ENCODE measurements at places on chromosomes 12 and 14.
A peak's percentile ranks its signal among the peaks of the same experiment; 100 is the strongest.

- no peak for DNase-seq
Measured at GRCh38 chr12:68162374-68162773, 2.8 kb upstream of the IFNG start.

DNA sequence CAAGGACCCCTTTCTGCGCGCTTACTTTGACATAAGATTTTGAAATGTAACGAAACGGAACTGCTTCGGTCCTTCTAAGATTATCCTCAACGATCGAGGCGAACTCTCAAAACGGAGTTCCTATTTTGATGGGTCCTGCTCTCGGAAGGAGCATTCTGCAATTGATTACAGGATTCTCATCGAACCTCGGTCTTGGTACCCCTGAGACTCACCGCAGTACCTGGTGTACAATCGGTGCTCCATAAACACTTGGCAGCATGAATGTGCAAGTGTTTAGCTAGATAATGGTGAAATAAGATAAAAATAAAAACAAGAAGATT, 530 bp upstream of the NEMF start:
- no peak for DNase-seq

DNA sequence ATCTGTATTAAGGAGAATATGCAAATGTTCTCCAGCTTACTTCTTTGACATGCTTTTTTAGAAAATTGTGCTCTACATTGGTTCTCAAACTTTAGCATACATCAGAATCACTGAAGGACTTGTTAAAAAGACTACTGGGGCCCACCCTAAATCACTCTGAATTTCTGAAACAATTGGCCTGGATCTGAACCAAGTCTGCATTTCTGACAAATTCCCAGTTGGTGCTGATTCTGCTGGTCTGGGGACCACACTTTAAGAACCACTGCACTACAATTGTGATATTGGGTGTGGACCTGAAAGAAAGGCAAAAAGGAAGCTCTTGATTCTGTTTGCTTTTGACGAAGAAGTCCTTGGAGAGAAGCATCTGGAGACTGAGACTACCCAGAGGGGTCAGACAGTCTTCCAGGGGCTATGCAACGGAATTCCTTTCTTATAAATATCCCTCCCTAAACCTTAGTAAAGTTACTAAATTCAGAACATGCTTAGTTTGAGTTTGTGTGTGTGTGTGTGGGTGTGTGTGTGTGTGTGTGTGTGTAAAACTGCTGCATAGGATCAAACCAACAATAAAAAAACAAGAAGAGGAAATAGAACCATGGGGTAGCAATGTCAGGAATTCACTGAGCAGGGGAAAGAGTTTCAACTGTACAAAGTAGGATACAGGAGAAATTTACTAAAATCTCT, 36.8 kb downstream of the EAPP start:
- no peak for DNase-seq

DNA sequence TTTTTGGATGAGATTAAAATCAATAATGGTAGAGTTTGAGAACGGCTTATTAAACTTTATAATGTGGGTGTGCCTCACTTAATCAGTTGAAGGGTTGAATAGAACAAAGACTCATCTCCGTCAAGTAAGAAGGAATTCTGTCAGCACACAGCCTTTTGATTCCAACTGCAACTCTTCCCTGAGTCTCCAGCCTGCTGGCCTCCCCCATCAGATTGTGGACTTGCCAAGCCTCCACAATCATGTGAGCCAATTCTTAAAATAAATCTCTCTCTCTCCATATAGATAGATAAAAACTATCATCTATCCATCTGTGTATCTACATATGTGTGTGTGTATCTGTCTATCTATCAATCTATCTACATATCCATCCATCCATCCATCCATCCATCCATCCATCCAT, 127.4 kb upstream of the BTG1 start:
- no peak for DNase-seq

DNA sequence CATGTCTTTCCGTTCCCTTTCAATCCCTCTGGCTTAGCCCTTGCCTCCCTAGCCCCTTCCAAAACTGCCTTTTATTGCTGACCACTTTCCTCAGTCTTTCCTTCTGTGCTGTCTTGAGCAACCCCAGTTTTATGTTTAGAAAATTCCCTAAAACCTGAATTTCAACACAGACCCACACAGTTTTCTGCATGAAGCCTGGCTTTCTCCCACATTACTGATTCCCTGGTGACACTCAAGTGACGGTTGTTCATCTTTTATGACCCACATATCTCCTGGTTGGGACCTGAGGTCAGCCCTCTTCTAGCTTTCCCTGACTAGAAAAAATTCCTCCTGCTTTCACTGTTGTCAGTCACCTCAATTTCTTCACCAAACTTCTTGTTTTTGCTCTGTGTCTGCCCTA, 21.0 kb downstream of the FGD4 start:
- no peak for DNase-seq

GRCh38 chr14:100618318-100618693, 31.1 kb upstream of the BEGAIN start:
- DNase-seq, result no peak

- no peak for DNase-seq
Measured at GRCh38 chr14:34175574-34175973, 224.7 kb upstream of the EGLN3 start.

DNA sequence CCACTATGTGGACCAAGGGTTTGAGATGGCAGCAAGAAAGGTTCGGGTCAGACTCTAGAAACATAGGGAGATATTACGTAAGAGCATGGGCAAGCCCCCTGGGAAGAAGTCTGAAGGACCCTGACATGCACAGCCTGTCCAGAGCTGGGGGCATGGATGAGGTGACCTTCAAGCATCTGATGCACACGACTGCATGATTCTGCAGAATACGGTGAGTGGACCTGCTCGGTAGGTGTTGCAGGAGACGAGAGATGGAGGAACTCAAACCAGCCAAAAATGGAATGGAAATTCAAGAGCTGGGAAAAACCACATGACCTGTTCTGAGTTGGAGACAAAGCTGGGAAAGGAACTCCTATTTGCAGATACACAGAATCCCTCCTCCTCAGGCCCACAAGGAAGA, 43.6 kb downstream of the ANO2 start:
- no peak for DNase-seq

DNA sequence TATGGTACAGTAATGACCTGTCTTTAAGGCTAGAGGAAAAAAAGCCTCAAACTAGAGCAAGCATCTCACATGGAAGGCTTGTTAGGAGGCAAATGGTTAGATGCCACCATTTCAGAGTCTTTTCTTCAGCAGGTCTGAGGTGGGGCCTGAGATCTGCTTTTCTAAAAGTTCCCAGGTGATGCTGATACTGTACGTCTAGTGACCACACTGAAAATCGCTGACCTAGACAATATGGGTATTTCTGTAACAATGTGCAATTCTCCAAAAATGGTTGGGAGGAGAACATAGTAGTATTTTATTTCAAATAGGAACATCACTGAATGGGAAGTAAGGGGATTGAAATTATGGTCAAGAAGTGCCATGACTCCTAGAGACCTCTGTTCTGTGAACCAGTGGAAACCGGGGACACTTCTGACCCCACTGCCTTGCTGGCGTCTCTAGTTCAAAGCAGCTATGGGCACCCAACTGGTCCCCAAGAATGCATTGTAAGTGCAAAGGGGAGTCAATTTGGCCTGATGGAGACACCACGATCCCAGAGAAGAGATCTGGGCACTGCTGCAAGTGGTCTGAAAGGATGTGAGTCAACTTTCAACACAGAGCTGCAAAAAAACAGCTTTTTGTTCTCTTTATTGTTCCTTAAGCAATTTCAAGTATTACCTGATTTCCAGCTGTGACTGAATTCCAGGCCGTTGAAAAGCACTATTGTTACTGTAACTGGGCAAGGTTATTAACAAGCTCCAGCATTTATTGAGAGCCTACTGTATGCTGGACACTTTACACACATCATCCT, 54.4 kb upstream of the PLEKHG7 start:
- peak; percentile 59 for DNase-seq

- no peak for DNase-seq
Measured at GRCh38 chr12:129851296-129851695, 52.5 kb downstream of the TMEM132D start.

- DNase-seq, result no peak
Measured at GRCh38 chr14:24064091-24064795, 7.1 kb upstream of the CPNE6 start.

- DNase-seq, result no peak
Measured at GRCh38 chr14:94439453-94440057, 13.0 kb downstream of the SERPINA11 start.

GRCh38 chr14:103450416-103450815, 65.2 kb downstream of the MARK3 start:
- DNase-seq, result no peak

- no peak for DNase-seq
Measured at GRCh38 chr12:795305-795704, 42.9 kb downstream of the WNK1 start.

- no peak for DNase-seq
Measured at GRCh38 chr12:45260104-45260815, 44.4 kb downstream of the ANO6 start.

- DNase-seq, result no peak
Measured at GRCh38 chr14:33386781-33387180, 448.1 kb downstream of the NPAS3 start.

GRCh38 chr12:51914034-51914923, 7.0 kb downstream of the ACVRL1 start:
- DNase-seq, result no peak

DNA sequence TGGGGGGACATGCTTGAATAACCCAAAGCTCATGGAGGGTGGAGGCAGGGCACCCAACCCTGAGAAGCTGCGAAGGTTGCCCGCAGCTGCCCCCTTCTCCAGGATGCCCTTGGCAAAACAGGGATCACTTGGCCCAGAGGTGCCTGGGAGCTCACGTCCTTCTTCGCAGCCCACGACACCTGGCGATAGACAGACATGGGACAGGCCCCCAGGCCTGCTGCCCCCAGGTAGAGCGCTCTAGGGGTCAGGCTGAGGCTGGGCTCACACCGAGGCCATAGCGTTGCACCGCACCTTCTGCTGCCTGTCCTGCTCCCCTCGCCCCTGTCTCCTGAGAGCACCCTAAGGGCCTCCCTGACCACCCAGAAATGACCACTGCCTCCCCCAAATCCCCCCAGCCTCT, 20.2 kb upstream of the PLA2G1B start:
- no peak for DNase-seq

DNA sequence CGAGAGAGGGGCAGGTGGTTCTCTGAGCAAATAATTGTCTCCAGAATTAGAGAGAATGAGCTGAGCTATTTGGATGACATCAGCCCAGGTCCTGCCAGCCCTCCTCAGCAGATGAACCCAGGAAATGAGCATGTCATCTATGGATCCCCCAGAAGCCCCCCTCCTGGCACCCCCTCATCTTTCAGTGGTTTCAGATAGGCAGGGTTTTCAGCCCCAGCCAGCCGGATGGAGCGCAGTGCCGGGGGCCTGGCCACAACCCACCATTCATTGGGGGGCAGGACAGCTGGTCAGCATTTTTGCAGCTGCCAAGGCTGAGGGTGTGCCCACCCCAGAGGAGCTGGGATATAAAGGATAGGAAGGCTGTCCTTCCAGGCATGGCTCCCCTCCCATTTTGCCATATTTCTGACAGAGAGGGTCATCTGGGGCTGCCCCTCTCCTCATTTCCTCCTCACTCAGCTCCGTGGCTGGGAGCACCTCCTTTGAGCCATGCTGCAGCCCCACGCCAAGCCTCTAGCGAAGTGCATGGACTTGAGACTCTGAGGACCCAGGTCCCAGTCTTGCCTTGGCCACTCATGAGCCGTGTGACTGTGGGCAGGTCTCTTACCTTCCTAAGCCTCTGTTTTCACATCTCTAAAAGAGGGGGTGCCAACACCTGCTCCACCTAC, 6.0 kb upstream of the KRT71 start:
- no peak for DNase-seq

GRCh38 chr12:89875809-89876208, 167.2 kb upstream of the ATP2B1 start:
- no peak for DNase-seq

- DNase-seq, result no peak
Measured at GRCh38 chr14:33631441-33631840, 319.4 kb downstream of the EGLN3 start.

- no peak for DNase-seq
Measured at GRCh38 chr14:43778570-43778936, 728.5 kb downstream of the FSCB start.

DNA sequence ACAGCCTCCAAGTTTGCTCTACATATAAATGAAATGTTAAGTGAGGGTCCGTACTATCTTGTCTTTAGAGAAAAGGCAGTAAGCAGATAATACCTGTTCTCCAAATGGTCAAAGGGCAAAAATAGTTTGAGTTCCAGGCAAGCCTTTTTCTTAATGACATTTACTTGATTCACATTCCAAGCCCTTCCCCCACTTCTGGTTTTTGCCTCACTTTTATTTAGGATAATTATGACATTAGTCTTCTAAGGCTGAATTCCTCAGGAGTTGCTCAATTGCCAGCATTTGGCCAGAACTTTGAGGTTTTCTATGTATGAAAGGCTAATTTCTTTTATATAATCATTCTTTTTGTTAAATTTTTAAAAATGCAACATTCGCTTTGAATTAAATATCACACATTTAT, 62.5 kb upstream of the DUSP6 start:
- DNase-seq, result no peak

- peak; percentile 72 for DNase-seq
Measured at GRCh38 chr12:89468648-89469326, 55.8 kb downstream of the GALNT4 start.

DNA sequence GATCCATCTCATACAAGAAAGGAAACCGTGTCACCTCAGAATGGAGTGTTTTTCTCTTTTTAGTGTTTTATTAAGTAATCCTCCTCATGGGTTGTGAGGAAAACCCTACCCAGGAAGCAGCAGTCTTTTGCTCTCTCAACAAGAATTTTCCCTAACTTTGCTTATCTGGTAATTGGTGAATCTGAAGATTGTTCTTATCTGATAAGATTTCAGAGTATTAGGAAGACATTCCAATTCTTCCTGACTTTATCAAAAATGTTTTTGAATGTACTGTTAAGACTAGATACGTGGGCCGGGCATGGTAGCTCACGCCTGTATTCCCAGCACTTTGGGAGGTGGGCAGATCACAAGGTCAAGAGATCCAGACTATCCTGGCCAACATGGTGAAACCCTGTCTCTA, 86.0 kb downstream of the PHLDA1 start:
- DNase-seq, result no peak

GRCh38 chr12:132502149-132502881, 12.4 kb downstream of the FBRSL1 start:
- no peak for DNase-seq

GRCh38 chr12:113142173-113142885, 6.8 kb upstream of the RASAL1 start:
- DNase-seq, result no peak

GRCh38 chr12:32997471-32997870, 100.9 kb upstream of the PKP2 start:
- DNase-seq, result no peak

DNA sequence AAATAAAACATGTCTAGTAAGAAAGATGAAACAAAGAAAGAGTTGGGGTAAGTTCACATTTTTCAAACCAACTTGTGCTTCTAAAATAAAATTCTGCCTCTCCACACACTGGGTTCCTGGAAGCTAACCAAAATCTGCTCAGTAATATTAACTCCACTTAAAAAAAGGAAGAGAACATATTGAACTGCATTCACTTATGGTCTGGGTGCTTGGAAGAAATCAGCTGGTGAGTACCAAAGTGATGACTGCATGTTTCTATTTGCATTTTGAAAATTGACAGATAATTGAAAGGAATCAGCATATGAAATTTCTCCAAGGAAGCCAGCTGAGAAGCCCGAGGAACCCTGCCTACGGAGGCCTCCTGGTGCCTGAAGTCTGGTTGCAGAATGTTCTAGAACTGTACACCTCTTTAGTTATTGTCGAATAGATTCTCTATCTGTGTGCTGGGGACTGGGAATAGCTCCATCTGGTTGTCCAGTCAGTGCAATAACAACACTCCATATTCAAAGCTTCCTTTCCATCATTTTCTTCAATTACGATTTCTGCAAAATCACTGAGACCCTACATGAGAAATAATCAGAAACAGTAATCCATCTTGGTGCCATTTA, 836.1 kb downstream of the VRK1 start:
- no peak for DNase-seq

Measured in MM.1S (cell line).